Stimulated activated CD8-positive, alpha-beta memory T cell treated with anti-CD3 and anti-CD28 coated beads, Interleukin-4, amount 100 ng/mL, for 4 hours (primary cell): ENCODE measurements at places on chromosomes 2 and 18.

DNA sequence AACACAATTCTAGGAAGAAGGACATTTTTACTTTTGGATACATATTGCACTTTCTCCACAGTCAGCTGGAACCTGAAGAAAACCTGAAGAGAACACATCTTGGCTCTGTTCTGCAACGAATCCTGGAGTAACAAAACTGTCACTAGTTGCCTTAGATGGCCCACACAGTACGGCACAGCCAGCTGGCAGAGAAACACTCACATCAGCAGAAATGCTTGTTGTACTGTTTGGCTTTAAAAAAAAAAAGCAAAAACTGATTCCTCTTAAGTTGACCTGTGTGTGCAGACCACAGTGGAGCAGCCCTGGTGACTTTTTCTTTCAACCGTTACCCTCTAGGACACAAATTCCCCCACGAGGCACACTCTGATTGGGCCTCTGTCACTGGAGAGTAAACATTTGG, 152.3 kb upstream of the TWIST2 start:
- DNase-seq, result no peak

DNA sequence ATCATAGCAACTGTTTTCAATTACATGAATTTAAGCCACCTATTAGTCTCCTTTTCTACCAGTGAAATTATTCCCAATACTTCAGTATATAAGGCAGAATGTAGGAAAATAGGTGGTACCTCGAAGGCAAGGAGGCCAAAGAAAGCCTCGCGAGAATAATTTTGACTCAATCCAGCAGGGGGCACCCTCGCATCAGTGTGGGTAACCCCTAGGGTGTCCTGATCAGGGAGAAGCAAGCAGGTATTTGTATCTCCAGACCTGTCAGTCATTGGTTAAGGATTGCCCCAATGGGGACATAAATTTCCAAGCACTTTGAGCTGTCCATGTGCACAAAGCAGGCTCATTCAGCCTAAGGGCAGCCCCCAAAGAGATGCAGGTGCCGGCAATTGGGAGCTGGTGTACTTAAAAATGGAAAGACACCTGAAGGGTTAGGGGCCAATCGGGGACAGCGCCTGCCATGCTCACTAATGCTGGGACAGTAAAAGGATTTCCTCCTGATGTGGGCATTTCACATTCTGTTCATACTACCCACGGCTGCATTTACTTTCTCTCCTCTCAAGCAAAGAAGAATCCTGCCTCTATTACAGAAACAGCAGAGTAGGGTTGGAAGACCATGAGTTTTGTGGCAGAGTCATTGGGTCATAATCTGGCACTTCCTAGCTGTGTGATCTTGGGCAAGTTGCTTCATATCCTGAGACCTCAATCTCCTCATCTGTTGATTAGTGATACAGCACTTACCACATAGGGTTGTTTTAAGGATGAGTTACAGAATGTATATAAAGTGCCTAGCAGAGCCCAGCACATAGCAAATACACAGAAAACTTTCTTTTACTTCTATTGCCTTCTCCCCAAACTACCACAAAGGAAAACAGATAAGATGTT, 136.1 kb downstream of the ICOS start:
- peak; percentile 4 for DNase-seq

- no peak for DNase-seq
These were observed 109.6 kb upstream of the DOK6 start for GRCh38 chr18:69291044-69291443.

DNA sequence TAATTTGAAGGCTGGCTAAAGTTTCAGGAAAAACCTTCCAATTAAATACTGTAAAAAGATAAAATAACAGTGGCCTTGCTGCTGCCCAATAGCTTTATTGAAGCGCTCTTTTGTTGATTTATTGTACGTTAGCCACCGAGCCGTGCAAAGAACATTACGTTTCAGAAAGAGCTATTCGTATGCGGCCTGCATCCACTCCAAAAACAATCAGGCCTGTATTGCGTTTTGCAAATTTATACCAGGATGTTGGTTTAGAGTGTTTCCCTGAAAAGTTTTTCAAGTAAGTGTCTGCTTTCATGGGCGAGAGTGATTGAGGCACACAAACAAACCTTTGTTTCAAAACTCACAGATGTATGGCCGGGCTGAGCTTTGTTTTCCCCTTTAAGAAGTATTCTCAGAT, 257.2 kb upstream of the SALL3 start:
- DNase-seq, result no peak

DNA sequence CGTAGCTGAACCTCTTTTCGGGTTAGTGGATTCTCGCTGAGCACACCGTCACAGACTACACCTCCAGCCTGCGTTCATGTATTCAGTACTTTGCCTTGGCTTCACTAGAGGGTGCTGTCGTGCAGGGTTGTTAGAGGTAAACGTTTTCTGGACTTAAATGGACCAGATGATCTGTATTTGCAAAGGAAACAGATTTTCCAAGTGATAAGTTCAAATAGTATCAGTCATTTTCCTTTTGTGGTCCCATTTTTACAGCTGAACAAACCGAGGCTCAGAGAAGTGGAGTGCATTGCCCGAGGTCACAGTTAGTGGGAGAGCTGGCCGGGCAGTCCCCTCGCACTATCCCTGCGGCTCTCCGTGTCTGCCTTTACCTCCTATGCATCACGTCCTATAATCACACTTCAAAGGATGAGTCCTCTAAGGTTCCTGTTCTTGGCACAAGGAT, 125.9 kb downstream of the MAP4K4 start:
- peak; percentile 34 for DNase-seq

DNA sequence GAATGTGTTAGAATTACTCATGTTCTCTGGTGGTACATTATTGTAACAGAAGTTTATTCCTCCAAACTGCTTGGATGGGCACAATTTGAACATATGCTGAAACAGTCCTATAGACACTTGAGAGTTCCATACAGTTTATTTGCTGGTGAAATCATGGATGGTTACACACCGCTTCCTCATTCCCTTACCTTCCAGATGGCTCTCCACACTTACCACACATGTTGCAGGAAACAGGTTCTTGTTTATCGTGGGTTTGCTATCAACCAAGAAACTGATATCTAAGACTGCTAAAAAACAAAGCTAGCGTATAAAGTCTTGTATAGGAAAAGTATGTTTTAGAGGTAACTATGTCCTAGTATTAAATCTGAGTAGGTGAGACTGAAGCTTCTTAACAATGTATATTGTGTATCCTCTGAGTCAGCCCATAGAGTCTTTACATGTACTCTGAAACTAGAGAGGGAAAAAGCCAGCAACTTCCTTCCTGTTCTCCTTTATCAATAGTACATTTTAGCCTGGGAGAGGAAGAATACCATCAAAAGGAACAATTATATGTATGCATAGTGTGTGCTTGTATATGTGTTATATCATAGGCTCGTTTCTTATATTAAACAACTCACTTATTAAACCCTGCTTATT, 313.1 kb downstream of the PLCL1 start:
- DNase-seq, result no peak

GRCh38 chr18:26804519-26804918, 61.0 kb downstream of the AQP4 start:
- DNase-seq, result no peak

- DNase-seq, result no peak
These were observed 21.9 kb upstream of the CHRNA1 start for GRCh38 chr2:174786066-174786725.

GRCh38 chr2:99623613-99624012, 133.8 kb upstream of the REV1 start:
- DNase-seq, result no peak

DNA sequence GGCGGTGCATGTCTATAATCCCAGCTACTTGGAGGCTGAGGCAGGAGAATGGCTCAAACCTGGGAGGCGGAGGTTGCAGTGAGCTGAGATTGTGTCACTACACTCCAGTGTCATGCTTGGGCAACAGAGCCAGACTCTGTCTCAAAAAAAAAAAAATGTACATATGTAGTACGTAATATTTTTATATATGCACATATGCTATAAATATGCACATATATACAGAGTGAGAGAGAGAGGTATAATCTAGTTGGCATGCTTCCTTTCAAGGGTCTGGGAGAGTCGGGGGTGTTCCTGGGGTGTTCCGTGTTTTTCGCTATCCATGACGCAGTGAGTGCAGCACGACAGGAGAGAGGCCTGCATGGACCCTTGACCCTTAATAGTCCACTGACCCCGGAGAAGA, 83.5 kb downstream of the AOX1 start:
- DNase-seq, result no peak

- DNase-seq, result no peak
These were observed 74.6 kb upstream of the SMAD7 start for GRCh38 chr18:49025426-49025766.

DNA sequence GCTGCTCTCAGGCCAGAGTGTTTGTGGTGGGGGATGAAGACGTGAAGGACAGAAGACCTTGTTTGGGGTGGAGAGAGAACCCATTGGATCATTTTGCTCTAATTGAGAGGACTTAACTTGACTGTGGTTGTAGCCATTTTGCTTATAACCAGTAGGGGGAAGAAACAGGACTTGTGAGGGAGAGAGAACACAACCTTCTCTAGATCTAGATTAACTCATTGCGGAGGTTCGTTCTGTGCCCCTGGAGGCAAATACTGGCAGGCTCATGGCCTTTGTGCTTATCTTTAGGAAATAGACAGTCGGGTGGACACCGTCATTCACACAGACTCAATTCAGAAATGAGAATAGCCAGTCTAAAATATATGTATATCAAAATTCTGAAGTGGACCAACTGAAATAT, 147.0 kb upstream of the LHCGR start:
- DNase-seq, result no peak

DNA sequence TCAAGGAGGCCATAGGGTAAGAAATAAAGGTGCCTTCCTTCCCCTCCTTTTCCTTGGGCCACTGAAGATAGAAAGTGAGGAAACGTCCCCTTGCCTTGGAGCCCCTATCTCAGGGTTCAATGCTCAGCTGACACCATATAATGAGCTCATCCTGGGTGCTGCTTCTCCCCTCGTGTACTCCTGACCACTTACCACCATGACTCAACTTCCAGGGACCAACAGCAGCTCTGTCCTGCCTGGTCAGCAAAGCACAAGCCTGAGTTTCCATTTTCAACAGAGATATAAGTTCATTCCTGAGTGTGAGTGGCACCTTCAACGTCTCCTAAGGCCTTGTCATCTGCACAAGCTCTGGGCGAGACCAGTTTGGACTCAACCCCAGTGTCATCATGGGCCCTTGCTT, 151.2 kb downstream of the CAPN13 start:
- no peak for DNase-seq

GRCh38 chr2:9964334-9964980, 13.0 kb downstream of the GRHL1 start:
- DNase-seq, result no peak

DNA sequence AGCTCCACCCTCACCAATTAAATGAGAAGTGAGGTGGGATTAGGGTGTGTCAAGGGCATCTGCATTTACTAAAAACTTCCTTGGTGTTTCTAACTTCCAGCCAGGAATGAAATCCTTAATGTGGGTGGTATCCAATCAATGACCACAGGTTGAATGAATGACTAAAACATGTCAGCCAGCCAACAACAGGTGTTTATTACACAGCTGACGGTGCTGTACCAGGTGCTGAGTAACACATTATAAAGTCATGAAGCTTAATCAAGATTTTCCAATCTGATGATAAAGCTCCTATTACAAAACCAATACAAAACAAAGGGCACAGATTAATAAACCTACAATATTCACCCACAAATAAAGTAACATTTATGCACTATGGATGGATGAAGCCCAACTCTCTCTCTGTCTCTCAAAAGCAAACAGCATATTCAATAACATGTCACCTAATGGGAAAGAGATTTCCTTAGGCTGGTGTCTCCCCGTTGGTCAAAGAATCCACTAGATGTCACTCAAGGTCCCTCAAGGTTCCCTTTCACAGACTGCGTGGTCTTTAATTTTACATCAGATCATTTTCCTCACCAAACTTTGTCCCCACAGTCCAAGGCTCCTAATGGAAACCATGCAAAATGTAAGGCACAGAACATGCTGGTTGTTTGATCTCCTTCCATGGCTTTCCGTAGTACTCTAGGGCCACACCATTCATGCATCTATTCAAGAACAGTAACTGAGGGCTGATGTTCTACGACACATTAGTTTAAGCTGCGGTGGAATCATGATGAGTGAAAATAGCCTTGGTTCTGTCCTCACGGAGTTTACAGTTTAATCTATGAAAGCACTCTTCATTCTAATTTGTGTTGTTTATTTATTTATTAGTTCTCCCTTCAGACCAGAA, 6.4 kb upstream of the PTPN4 start:
- DNase-seq, result no peak

- DNase-seq, result no peak
These were observed 15.0 kb upstream of the MYO1B start for GRCh38 chr2:191230174-191230573.

DNA sequence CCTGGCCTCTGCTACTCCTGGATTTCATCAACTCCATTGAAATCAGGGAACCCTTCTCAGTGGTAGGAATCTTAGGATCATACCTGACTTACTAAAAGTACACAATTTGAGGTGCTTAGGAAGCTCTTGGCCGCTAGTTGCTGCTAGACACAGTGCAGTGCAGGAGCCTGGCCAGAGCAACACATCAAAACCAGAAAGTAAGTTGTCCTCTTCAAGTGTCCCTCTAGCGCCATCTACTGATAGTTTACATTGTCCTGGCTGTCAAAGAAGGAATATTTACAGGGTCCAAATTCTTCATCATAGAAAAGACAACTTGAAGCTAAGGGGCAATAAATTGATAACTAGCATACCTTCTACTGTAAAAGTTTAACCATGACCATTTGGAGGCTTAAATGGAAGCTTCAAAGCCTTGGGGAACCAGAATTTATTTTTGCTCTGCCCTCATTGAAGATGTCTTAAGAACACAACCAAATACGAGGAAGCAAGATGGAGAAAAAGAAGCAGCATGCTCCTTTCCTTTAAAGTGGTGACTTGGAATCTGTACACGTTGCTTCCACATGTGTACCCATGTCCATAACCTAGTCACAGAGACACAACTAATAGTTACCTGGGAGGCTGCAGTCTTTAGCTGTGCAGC, 889.1 kb upstream of the GCFC2 start:
- no peak for DNase-seq

- no peak for DNase-seq
These were observed 197.2 kb downstream of the CYP26B1 start for GRCh38 chr2:71950256-71951082.

DNA sequence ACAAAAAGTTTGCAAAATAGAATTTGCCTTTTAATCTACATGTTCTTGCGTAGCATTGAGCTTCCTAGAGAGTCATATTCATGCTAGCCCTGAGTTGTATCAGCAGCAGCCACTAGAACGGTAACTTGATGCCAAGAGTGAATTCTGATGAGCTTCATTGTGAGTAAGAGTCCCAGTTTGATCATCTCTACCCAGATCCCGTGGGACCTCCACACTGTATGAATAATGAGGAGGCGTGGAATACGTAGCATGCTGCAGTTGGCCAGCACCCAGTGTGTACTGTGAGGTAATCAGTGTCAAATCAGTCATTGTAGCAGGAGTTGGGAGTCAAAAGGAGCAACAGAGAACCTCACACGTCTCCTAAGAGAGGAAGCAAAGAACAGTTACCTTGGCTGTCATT, 197.9 kb downstream of the NEDD4L start:
- DNase-seq, result no peak
